CD8-positive, alpha-beta memory T cell (primary cell): ENCODE measurements at places on chromosomes 12 and 14. TPM values are rescaled to one million over a fixed set of nuclear protein-coding genes. Genes with fewer than 3 reads are reported as not detected.

RTN1 gene
- total RNA-seq = 0.13 TPM

DNA sequence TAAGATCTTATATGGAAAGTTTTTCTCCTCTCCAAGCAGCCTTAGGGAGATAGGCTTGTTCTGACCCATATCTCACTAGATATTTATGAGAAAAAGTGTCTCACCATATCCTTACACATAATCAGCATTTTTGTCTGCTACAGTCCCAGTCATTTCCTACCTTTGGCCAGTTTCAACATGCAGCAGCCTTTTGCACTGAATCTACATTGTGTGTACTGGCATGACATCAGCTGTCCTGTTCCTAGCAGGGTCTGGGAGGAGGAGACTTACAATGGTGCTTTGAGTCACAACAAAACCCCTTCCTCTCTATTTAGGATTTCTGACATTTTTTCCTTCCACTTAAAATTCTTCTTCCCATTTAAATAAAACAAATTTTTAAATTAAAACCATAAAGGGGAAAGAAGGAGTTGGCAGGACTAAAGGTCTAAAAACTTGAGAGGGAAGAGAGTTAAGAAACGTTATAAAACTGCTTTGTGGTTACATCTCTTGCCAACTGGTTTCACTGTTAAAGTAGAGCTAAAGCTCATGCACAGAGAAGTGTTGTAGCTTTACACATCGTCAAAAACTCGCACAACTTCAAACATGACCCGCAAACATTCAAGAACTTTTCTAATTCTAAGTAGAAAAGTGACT lies 53.3 kb upstream of the CERS5 start:
- peak overlapping the region; percentile 82 for H3K4me3 ChIP-seq
- peaks cover 24% of the 10 kb centered on the region for H3K4me1 ChIP-seq
- no peaks in the 10 kb centered on the region for H3K36me3 ChIP-seq

DNA sequence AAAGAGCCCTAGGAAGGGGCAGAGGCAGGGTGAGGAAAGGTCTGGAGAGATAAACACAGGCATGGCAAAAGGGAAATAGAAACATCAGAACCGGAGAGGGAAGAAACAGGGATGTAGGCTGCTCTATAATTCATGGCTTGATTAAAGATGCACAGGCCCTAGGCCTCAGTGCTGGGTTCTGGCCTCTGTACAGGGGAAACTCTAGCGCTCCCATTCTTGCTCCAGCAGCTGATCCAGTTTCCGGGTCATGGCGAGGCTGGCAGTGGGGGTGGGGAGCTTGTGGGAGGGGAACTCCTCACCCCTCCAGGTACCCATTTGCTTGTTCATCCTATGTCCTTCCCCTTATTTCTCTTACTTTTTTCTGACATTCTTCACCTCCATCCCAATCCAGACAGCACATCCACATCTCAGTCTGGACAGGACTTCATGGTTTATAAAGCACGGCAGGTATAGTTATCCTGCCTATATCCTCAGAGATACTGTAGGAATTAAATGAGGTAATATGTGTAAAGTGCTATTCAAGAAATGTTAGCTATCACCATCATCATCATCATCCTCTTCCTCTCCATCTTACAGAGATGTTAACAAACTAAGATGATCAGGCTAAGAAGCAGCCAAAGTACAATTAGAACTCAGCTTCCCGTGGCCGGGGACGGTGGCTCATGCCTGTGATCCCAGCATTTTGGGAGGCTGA lies 8.0 kb upstream of the GPR84 start:
- H3K27ac ChIP-seq = no peak overlapping the region
- H3K4me3 ChIP-seq = no peak overlapping the region
- H3K36me3 ChIP-seq = no peaks in the 10 kb centered on the region
- no peak for DNase-seq
- H3K27me3 ChIP-seq = no peaks in the 10 kb centered on the region

DNA sequence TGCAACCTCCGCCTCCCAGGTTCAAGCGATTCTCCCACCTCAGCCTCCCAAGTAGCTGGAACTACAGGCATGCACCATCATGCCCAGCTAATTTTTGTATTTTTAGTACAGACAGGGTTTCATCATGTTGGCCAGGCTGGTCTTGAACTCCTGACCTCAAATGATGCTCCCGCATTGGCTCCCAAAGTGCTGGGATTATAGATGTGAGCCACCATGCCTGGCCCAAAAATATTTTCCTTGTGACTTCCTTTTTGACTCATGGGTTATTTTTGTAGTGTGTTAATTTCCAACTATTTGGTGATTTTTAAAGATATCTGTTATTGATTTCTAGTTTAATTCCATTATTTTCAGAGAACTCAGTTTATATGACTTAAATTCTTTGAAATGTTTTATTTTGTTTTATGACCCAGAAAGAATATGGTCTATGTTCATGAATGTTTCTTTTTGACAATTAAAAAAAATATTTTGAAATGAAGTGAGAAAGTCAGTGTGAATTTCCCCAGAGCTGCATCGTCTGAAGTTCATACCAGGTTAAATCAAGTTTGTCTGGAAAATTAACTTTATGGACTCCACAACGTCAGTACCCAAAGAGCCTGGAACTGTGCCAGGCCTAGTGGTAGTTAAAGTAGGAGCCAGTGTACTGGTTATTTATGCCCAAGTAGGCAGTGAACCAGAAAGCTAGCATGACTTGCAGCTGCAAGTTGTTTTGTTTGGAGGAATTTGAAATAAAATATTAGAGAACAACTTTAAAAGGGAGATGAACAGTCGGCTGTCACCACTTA lies 2.8 kb upstream of the CDKL1 start:
- H3K27me3 ChIP-seq = no peaks in the 10 kb centered on the region
- no peaks in the 10 kb centered on the region for H3K36me3 ChIP-seq
- H3K4me1 ChIP-seq = no peaks in the 10 kb centered on the region
- no peak overlapping the region for H3K27ac ChIP-seq
- no peak overlapping the region for H3K4me3 ChIP-seq

MMP17 gene
- total RNA-seq = not detected

RPL10L gene
- total RNA-seq = not detected

DNA sequence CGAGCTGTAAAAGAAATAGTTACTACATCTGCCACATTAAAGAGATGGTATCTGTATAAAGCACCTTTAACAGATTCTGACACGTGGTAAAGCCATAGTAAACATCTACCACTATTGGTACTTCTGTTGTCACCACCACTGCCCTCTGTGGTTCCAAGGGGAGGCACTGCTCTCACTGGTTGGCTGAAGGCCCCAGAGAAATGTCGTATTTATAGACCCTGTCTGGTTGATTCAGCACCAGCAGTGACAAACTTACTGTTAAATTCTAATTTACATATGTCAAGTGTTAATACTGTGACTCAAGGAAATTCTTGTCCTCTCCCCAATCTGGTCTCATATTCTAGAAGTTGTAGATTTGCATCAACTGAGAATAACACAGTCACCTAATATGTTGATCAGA lies 281.1 kb downstream of the ERC1 start:
- no peaks in the 10 kb centered on the region for H3K4me1 ChIP-seq
- H3K27me3 ChIP-seq = no peaks in the 10 kb centered on the region
- H3K27ac ChIP-seq = no peak overlapping the region
- no peaks in the 10 kb centered on the region for H3K36me3 ChIP-seq
- no peak overlapping the region for H3K4me3 ChIP-seq
- no peak for DNase-seq

CS gene
- total RNA-seq = 279 TPM

KCNC2 gene
- not detected for total RNA-seq

- H3K27ac ChIP-seq = no peak overlapping the region
- no peak for DNase-seq
- H3K4me1 ChIP-seq = no peaks in the 10 kb centered on the region
- no peaks in the 10 kb centered on the region for H3K36me3 ChIP-seq
Measured at GRCh38 chr14:78164226-78164853, 5.8 kb upstream of the NRXN3 start.

ALDH1L2 gene
- total RNA-seq = 0.69 TPM

STON2 gene
- not detected for total RNA-seq

GRCh38 chr14:32702562-32702961 lies 236.1 kb upstream of the NPAS3 start:
- H3K27ac ChIP-seq = no peak overlapping the region
- no peak for DNase-seq
- no peaks in the 10 kb centered on the region for H3K27me3 ChIP-seq
- no peaks in the 10 kb centered on the region for H3K4me1 ChIP-seq

- H3K36me3 ChIP-seq = no peaks in the 10 kb centered on the region
- peak; percentile 62 for DNase-seq
- peaks cover 15% of the 10 kb centered on the region for H3K4me1 ChIP-seq
- H3K27ac ChIP-seq = no peak overlapping the region
- no peak overlapping the region for H3K4me3 ChIP-seq
- peaks cover 18% of the 10 kb centered on the region for H3K27me3 ChIP-seq
Measured at GRCh38 chr12:62438098-62438692, 28.4 kb upstream of the MON2 start.

DNA sequence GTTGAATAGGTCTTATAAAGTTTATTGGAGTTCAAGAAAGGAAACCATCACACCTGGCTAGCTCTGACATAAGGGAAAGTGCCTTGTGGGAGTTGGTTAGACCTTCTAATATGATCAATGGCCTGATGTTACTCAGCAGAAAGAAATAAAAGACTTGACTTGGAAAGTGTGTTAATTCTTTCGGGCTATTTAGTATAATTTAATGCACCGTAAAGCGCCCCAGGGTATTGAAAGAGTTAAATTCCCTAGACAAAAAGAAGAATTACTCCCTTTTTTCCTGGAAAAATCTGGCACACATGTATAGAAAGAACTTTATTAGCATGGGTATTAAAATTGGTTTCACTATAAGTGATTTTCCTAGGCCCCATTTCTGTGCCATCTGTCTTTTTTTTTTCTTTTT lies 1125.7 kb upstream of the FLRT2 start:
- H3K4me3 ChIP-seq = no peak overlapping the region
- no peaks in the 10 kb centered on the region for H3K27me3 ChIP-seq
- no peaks in the 10 kb centered on the region for H3K36me3 ChIP-seq
- no peaks in the 10 kb centered on the region for H3K4me1 ChIP-seq

CLEC2A gene
- total RNA-seq = not detected

DNA sequence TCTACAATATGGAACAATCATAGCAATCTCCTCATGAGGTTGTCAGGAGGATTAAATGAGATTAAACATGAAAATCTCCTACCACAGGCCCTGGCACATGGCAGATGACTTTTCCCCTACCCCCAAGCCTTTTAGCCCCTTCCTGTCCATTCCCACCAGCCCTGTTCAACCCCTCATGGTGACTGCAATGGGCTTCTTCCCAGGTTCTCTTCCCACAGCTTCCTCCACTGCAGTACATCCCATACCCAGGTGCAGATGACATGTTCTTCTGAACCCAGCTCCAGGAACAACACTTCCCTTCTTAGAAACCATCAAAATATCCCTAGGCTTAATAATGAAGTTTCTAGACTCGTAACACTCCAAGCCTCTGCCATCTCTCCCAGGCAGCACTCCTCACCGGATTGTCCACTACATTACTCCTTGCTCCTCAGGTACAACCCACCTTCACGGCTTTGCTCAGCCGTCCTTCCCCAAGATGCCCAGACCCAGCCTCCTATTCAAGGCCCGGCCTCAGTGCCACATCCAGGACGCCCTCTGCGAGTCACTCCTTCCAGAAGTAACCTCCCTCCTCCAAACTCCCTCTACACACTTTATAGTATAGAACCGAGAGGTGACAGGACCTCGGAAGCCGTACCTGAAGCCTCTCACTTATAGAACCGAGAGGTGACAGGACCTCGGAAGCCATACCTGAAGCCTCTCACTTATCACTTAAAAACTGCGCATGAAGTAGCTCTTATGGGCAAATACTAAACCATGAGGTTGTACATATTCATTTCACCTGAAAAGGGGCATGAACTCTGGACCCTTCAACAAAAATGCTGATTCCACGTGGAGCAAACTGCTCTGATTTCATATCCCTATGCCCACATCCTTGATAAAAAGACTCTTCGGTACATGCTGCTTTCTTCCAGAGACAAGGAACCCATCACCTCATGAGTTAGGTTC lies 1.5 kb downstream of the CRACR2A start:
- H3K27me3 ChIP-seq = no peaks in the 10 kb centered on the region
- peak overlapping the region; percentile 93 for H3K4me3 ChIP-seq
- DNase-seq = no peak
- H3K36me3 ChIP-seq = no peaks in the 10 kb centered on the region
- peaks cover 60% of the 10 kb centered on the region for H3K4me1 ChIP-seq

- H3K27ac ChIP-seq = no peak overlapping the region
- DNase-seq = no peak
- no peaks in the 10 kb centered on the region for H3K36me3 ChIP-seq
- H3K4me3 ChIP-seq = no peak overlapping the region
- no peaks in the 10 kb centered on the region for H3K27me3 ChIP-seq
- no peaks in the 10 kb centered on the region for H3K4me1 ChIP-seq
Measured at GRCh38 chr12:115620816-115621215, 656.7 kb downstream of the MED13L start.

DNA sequence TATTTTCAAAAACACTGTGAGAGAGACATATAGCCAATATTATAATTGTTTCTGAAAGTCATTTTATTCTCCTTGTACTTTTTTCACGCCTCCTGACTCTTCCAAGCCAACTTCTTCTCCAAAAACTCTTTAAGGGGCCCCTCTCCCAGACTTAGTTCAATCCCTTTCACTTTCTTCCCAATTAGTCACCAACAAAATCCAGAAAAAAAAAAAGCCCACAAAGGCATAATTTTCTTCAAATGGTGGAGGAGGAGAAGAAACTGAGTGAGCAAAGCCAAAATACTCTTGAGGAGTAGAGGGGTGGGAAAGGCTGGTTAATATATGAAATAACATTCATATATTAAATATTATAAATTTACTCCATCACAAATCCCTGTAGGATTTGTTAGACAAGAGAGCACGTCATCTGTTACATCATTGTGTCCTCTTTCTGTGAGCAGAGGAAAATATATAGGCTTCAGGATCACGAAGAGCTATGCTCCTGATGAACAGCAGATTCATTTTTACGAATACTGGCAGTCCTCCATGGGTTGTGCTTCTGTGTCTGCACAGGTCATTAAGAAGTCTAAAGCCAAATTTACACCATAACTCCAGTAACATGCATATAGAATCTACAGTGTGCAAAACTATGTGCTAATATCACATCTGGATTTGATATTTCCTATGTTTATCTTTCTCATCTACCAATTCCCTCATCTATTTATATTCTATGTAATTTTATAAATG lies 25.9 kb upstream of the NID2 start:
- no peaks in the 10 kb centered on the region for H3K36me3 ChIP-seq
- H3K4me1 ChIP-seq = no peaks in the 10 kb centered on the region
- no peaks in the 10 kb centered on the region for H3K27me3 ChIP-seq
- DNase-seq = no peak

GRCh38 chr12:43921666-43922337 lies 85.9 kb downstream of the TMEM117 start:
- no peaks in the 10 kb centered on the region for H3K27me3 ChIP-seq
- H3K27ac ChIP-seq = no peak overlapping the region
- no peaks in the 10 kb centered on the region for H3K36me3 ChIP-seq
- no peak overlapping the region for H3K4me3 ChIP-seq
- DNase-seq = no peak
- no peaks in the 10 kb centered on the region for H3K4me1 ChIP-seq

GALNT4 gene
- total RNA-seq = 6.5 TPM

ADAMTS20 gene
- not detected for total RNA-seq

- no peak for DNase-seq
- no peak overlapping the region for H3K4me3 ChIP-seq
- H3K27me3 ChIP-seq = peaks cover 32% of the 10 kb centered on the region
- no peaks in the 10 kb centered on the region for H3K36me3 ChIP-seq
- no peak overlapping the region for H3K27ac ChIP-seq
Measured at GRCh38 chr12:116882742-116883141, 1.5 kb upstream of the HRK start.

KLRC1 gene
- 13.7 TPM for total RNA-seq
